ENCODE measurements at places on chromosomes 3 and 15.

DNA sequence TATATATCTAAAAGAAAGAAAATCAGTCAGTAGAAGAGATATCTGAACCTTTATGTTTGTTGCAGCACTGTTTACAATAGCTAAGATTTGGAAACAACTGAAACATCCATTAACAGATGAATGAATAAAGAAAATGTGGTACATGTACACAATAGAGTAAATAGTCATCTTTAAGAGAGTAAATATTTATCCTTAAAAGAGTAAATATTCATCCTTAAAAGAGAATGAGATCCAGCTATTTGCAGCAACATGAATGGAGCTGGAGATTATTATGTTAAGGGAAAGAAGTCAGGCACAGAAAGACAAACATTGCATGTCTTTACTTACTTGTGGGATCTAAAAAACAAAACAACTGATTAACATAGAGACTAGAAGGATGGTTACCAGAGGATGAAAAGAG lies 197.0 kb upstream of the CBLB start:
- DNase-seq: no peak

DNA sequence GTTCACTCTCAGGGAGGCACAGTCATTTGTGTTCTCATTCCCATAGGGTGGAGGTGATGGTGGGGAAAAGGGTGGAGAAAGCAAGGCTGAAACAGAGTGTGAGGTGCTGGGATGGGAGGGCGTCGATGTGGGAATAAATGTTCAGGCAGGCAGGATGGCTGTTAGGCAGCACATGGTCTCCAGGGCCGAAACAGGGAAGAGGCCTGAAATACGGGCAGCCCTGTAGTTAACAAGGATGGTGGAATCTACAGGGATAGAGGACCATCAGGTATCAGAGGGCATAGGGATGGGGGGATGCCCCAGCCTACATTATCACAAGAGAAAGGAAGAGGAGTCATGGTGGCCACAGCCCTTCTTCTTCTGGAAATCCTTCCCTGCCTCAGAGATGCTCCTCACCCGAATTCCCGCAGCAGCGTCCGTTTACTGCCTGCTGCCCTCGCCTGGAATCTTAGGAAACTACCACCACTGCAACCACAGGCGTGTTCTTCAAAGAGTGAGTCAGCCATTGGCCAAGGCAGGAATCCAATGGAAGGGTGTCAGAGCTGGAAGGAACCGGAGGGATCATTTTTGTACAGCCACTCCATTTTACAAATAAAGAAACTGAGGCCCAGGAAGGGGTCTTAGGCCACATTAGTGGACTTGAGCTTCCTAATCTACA lies 49.7 kb upstream of the POMGNT2 start:
- DNase-seq: peak; percentile 91

- DNase-seq: peak; percentile 11
Measured at GRCh38 chr3:108088697-108089096, 2.1 kb downstream of the CD47 start.

DNA sequence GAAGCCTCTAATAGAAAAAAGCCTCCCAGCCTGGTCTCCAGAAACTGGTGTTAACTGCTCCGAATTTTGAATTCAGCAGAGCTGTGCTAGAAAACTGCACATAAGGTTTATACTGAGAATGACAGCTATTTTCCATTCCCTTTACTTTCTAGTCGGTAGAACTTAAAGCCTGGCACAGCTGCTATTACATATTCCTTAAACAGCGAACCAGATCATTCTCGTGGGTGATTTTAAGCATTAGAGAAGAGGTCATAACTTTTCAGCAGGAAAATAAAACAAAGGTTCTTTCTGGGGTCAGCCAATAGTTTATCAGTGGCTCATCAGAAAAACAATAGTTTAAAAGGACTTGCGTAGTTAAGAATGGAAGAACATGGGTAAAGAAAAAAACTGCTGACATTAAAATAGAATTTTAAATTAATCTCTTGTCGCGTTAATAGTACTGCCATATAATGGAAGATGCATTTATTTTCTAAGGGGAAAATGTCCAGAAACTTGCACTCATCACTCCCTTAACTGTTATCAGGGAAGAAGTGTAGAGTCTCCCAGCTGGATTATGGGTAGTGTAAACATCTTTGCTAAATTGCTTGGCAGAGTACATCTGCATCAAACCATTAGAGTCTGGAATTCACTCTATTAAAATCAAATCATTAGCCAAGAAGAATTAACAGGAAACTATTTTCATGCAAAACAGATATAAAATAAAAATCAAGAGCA lies 7.9 kb downstream of the VGLL4 start:
- DNase-seq: no peak

GRCh38 chr3:52317208-52318000 lies 1.3 kb downstream of the DNAH1 start:
- DNase-seq: peak; percentile 78

DNA sequence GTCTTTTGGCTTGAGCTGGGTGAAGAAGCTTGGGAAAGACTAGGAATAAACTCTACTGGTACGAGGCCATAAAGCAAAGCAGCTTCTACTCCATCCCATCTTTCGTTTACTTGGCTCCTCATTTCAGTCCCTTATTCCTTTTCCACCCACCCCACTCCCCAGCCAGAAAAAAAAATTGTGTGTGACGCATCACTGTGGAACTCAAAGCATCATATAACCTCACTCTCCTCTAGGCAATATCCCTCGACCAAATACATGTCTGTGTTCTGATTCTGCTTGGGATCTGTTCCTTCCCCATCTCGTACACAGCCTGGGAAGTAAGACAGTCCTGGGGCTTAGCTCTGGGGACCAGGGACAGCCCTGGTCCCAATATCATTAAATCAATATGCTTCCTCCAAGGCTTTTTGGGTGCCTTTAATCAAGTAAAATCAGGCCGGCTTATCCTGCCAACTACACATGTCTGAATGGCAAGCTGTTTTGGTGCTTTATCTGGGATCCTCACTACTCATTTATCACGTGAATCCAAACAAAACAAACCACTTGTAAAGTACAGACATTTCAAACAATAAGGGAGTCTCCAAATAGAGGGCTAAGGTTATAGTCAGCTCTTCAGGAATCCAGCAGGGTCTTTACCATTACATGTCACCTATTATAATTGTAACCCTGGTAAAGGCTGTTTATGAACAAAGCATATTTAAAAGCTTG lies 74.9 kb upstream of the ZBED2 start:
- DNase-seq: peak; percentile 21

DNA sequence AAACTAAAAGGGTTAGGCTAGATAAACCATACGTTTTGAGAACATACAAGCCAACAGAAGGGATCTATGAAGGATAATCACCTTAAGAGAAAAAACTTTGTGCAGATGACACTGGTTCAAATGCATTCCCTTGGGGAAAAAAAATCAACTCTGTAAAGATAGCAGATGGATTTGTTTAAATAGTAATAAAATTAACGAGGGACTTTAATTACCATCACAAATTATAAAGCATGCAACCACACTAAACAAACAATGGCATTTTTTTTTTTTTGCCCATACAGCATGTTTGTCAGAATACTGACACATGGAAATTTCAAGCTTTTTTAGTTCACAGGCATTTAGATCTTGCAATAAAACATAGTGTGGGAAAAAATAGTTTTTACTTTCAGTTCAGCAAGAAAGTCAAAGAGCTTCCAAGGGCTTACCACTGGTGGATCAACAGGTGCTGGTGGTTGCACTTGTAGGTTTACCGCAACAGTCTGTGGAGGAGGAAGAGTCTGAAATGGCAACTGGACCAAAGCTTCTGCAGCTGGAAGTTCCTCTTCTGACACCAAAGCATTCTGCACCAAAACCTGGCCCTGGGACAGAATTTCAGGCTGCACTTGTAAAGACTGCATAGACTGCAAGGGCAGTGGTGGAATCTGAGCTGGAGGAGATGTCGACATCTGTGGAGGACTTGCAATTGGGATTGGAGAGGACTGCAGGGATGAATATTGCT lies 53.1 kb downstream of the PHC3 start:
- no peak for DNase-seq

DNA sequence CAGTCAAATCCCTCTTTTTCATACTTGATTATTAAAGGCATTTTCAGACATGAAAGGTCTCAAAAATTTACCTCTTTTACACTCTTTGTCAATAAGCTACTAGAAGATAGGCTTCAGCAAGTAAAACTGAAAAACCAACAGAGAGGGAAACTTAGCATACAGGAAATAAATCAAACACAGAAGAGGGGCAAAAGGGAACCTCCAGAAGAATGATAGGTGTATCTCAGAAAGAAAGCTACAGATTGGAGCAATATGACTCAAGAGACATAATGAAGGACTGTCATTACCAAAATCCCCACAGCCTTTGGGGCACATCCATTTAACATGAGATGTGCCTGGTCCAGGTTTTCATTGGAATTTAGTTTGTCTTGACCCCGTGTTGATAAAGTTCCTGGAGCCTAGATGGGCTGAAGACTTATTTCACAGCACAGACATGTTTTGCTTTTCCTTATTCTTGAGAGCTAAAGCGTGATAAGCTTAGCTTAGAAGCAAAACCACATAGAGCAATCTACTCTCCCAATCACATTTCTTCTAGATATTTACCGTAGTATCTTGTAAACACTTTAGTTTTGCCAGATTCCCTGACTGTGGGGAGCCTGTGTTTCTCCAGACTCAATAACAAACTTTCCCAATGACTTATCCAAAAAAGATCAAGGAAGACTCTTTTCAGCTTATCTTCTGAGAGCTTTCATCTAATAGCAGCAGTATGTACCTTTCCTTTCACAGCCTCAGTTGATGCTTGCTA lies 11.7 kb downstream of the LRRFIP2 start:
- peak; percentile 40 for DNase-seq

GRCh38 chr3:15015456-15015855 lies 49.7 kb downstream of the MRPS25 start:
- no peak for DNase-seq

GRCh38 chr15:40333922-40334492 lies 6.7 kb downstream of the CCDC9B start:
- DNase-seq: no peak

DNA sequence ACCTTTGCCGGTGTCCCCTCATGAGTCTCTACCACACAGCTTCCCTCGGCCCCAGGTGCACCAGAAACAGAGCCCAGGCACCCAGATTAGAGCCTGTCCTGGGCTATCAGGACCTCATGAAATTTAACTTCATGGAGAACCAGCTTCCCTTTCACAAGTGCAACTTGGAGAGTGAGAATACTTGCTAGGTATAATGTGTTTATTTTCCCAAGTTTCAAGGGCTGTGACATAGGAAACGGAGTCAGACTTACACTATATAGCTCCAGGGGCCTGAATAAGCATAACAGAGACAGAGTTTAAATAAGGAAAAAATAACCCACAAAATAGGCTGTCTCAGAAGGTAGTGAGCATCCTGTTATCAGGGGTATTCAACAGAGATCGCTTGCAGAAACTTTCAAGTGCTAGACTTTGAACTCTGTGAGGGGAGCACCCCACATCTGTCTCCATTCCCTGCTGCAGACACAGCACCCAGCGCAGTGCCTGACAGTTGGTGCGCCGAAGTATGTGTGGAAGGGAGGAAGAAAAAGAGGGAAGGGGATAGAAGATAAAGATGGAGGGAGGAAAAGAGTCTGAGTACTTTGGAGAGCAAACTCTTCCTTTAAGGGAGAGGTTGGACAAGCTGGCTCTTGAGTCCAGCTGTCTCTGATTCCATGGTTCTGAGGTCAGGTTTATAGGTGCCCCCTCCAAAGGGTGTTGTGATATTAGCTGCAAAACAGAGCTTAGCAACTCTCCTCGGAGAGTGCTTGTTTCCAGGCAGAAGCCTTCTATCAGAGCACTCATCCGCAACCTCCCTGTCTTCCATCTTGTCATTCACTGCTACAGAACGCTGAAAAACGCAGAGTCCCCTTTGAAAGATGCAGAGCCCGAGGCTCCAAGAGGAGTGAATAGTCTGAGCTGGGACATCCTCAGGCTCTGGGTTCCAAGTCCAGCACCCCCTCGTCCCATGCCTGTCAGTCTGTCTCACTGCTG lies 84.8 kb downstream of the CPN2 start:
- no peak for DNase-seq

GRCh38 chr15:91921188-91921842 lies 67.8 kb downstream of the SLCO3A1 start:
- no peak for DNase-seq

GRCh38 chr15:45495588-45495987 lies 27.0 kb downstream of the SLC30A4 start:
- DNase-seq: no peak

GRCh38 chr3:10025205-10026083 lies 793 bp upstream of the FANCD2 start:
- no peak for DNase-seq

DNA sequence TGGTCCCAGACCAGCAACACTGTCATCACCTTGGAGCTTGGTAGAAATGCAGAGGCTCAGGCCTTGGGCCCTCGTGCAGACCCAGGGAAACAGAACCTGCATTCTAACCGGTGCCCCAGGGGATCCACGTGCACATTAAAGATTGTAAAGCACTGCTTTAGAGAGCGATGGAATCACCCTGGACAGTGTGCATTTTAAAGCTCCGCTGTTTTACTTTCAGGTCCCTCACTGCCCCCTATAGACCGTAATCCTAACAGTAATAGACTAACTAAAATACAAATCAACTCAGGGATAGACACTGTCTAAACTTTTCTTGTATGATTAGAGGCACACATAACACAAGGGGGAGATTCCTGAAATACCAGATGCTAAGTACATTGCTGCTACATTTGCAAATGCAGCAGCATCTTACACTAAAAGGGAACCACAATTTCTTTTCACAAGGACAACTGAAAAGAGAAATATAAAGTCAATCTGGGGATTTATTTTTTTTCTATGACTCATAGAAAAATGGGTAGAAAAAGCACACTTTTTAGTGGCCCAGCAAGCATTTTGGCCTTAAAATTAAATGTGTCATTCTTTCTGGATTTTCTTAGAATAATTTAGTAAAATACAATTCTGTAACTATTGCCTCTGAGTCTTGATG lies 10.5 kb upstream of the SH3GL3 start:
- peak; percentile 58 for DNase-seq

DNA sequence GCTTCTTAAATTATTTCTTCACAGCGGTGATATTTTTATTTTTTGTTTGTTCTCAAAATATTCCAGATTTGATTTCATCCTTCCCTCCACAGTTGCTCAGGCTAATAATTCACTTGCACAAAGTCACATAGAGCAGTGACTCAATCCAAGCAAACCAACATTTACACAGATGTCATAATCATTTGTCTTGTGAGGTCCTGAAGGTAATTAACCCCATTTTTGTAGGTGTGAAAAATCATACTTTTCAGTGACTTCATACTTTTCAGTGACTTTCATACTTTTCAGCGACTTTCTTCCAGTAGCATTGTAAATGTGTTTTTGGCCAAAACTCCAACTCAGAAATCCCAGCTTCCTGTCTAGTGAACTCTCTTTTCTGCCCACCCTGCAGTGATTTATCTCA lies 32.1 kb downstream of the CD200 start:
- DNase-seq: no peak

DNA sequence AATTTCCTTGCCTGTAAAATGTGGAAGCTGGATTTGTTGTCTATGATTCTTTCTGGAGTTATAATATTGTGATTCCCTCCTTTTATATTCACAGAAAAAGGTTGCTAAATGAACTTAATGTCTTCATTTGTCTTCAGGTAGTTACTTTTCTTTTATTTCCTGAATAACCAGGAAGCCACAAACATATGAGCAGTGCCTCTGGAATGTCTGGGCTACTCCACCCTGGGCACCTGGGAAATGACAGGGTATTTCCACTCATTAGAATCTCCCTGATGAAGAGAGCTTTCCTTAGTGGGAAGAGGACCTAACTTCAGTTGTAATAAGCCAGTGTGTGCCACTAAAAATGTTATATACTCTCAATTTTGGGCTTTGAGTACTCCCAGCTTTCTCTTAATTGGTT lies 3.8 kb upstream of the SLMAP start:
- DNase-seq: no peak

Measured in AG08395 (cell line).